ENCODE measurements at places on chromosomes 4 and X.

GRCh38 chrX:140132937-140133336 lies 167.6 kb upstream of the CXorf66 start:
- no peak for DNase-seq

GRCh38 chrX:112638691-112639090 lies 41.0 kb downstream of the LHFPL1 start:
- DNase-seq = no peak

GRCh38 chr4:44623676-44624075 lies 27.7 kb downstream of the YIPF7 start:
- no peak for DNase-seq

GRCh38 chr4:143586080-143586479 lies 72.6 kb downstream of the SMARCA5 start:
- DNase-seq = no peak

DNA sequence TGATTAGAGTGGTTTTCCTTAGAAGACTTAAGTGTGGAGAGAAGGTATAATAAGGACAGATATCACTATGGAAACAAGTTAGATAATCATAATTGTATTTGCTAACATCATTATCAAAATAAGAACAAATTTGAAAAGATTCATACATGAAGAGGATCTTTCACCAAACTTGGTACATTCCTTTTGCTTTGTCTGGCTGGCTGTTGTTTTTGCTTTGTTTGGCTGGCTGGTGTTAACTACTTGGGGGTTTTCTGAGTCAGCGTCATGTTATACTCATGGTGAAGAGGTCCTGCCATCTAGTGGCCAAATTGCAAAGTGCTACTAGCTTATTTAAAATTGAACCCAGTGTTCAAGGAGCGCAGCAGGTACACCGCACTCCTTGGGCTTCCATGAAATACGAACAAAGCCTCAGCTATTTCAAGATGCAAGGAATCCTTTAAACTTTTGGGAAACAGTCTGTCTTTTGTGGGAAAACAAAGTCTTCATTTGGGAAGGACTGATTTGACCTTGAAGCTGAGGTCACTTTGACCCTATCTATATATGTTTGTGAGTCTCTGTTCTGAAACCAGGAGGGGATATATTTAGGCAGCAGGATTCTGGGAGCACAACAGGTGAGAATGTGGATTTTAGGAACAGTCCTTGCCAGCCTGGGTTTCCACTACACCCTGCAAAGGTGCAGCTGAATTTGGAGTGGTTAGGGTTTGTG lies 129.7 kb downstream of the PLS3 start:
- peak; percentile 32 for DNase-seq

DNA sequence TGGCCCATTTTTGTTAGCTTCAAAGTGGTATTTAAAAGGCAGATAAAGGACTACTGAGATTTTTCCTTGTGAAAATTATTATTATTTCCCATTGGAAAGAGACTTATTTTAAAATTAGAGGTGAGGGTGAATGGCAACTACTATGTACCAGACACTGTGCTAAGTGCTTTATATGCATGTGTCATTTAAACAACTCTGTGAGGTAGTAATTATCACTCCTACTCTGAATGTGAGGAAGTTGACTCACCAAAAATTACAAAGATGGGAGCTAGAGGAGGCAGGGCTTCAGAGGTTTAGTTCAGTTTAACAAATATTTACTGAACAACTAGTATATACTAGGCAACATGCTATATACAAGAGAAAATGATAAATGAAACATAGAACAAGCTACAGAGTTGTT lies 78.2 kb downstream of the MSL3 start:
- DNase-seq = no peak

- no peak for DNase-seq
These were observed 49.1 kb downstream of the APOOL start for GRCh38 chrX:85052636-85053343.

- no peak for DNase-seq
These were observed 92.2 kb upstream of the PGRMC2 start for GRCh38 chr4:128379860-128380259.

DNA sequence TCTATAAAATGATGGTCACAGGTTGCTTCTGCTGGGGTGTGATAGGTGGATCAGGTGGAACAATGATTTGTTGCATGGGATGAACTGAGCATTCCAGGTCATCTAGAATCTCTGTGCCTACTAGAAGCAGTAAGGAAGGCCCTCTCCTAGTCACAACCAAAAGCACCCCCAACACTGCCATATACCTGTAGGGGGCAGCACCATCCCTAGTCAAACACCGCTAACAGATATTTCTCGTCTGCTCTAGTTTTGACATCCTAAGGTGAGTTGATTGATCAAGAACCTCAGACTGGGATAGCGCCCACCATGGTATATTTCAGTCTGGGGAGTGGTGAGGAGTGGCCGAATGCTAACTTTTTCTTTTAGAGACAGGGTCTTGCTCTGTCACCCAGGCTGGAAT lies 160.2 kb downstream of the NHS start:
- no peak for DNase-seq

GRCh38 chr4:36348403-36348938 lies 67.1 kb downstream of the DTHD1 start:
- DNase-seq = peak; percentile 71

GRCh38 chr4:42871671-42872290 lies 20.7 kb upstream of the GRXCR1 start:
- no peak for DNase-seq

DNA sequence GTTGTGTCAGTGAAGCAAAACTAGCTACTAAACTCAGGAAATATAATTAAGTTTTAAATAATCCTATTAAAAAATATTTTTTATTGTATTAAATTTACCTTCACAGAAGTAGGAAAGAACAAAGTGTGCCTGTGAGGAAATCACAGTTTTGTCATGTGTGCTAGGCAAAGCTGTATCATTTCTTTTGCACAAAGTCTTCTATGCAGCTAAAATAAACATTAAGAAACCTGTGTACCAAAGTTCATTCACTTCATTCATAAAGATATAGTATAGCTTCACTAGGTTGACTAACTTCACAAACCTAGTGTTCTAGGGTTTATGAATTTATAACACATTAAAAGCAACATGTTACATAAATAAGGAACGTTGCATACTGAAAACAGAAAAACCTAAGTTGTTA lies 131.0 kb downstream of the PDS5A start:
- no peak for DNase-seq

DNA sequence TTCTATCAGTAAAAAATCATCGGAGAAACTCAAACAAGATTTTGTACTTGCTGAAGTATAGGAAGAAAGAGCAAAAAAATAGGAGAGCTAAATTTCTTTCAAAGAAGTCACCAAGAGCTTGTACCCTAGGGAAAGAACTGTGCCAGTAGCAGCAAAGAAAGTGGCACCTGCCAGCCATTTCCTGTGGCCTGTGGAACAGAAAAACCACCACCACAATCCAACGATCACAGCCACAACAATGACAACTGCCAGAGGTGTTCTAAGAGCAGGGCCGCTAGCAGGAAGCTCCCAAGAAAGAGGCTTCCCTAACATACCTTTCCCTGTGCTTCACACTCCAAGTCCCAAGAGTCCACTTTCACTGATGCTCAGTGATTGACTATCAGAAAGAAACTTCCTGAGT lies 266.1 kb upstream of the GPC4 start:
- DNase-seq = no peak

- DNase-seq = no peak
These were observed 72.4 kb upstream of the UCP1 start for GRCh38 chr4:140641105-140641555.

DNA sequence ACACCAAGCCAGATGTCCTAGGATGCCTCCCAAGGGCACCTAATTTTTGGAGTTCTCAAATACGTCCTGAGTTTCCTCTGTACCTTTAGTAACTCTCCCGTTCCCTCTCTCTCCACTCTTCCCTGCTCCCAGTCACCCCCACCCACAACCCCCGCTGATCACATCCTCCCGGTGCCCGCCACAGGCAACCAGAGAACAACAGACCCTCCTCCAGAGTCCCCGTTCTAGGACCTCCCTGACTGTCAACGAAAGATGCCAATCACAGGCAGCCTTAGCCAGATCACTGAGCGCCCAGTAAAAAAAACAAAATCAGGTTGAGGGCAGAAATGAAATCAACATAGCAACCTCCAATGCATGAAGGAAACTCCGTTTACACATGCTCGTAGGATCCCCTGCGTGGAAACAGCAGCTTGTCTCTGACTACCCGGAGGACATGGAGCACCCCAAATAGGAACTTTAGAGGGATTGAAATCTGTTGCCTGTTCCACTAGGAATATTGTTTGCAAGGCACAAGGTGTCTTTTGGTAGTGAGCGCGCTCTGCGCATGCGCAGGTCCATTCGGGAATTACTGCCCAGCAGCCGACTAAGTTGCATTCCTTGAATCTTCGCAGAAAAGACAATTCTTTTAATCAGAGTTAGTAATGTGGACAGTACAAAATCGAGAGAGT lies at the start of gene GABRB1:
Gene GABRB1 (plus strand): TSS at position 557 of the 668 bp plus-strand sequence.
- DNase-seq = no peak

- DNase-seq = no peak
These were observed 104.4 kb downstream of the SLC2A9 start for GRCh38 chr4:9916937-9917336.

DNA sequence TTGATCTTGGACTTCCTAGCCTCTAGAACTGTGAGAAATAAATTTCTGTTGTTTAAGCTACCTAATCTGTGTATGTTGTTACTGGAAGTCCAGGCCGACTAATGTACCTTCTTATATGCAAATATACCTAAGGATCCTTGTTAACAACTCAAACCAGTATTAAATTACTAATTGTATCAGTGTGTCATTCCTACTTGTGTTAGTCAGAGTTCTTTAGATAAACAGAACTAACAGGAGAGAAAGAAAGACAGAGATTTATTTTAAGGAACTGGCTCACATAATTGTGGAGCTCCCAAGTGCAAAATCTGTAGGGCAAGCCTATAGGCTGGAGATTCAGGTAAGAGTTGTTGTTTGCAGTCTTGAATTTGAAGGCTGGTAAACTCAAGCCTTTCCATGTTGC lies 120.0 kb downstream of the ADGRL3 start:
- no peak for DNase-seq

- DNase-seq = no peak
These were observed 97.3 kb downstream of the PALLD start for GRCh38 chr4:168594121-168594520.

GRCh38 chr4:3111461-3111860 lies 37.0 kb downstream of the HTT start:
- no peak for DNase-seq

DNA sequence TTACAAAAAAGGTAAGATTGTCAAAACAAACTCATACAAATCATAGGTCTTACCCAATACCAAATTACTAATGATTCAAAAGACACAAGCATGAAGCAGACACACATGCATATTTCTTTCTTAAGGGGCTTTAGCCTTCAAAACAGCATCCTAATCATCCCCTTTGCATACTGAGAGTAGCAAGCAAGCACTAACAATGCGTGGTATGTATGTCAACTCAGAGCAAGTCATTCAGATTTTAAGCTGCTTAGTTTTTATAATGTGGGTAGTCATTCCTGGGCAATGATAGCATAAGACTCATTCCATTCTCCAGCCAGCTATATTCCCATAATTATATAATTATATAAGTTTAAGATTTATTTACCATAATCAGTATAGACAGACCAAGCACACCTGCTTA lies 219.6 kb downstream of the DKK2 start:
- DNase-seq = no peak

DNA sequence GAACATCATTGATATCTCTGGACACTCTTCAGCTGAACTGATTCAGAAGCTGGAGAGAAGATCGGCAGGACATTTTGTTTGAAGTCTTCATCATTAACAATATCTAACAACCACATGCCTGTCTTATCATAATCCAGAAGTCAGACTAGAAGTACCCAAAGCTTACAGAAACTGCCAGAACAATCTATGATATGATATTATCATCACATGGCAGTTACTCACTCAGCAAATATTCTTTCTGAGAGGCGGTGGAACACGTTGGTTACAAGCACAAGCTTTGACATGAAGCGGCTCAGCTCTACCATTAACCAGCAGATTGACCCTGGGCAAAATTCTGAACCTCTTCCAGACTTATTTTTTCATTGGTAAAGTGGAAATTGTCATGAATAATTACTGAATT lies 69.4 kb upstream of the KIT start:
- no peak for DNase-seq

- DNase-seq = no peak
These were observed 226.7 kb upstream of the MAD2L1 start for GRCh38 chr4:120293341-120293740.

- DNase-seq = no peak
These were observed 398.3 kb upstream of the FAM47C start for GRCh38 chrX:36609616-36610585.

DNA sequence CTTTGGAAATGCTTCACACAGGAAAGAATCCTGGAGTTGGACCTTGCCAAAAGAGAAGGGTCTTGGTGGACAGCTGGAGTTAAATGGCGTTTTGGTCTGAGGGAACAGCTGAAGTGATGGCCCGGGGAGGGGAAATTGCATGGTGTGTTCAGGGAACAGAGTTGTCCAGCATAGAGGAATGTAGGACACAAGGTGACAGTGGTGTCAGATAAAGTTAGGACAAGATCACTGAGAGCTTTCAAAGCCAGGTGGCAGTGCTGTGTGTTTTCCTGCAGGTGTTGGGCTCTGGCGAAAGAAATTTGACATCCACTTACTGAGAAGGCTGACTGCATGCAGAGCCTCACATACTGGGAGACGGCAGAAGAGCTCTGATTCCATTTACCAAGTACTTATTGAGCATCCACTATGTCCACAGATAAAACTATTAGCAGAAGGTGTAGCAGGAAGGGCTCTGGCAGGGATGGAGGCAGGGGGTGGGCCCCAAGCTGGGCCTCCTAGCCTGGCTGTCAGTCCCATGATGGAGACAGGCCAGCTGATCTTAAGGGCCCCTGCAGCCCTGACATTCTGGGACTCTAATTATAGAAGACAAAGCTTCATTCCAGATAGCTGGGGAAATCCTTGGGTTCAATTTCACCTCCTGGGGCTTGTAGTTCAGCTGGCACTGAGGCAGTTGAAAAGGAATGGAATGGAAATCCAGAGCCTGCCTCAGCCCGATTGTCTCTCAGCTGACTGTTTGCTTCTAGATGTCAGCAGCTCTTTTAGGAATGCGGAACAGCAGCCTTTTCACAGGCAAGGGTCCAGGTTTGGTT lies 150.2 kb upstream of the MAMLD1 start:
- DNase-seq = no peak

- DNase-seq = no peak
These were observed 279.9 kb downstream of the ASMT start for GRCh38 chrX:1894740-1895139.

- DNase-seq = no peak
These were observed 3.5 kb upstream of the CDS1 start for GRCh38 chr4:84579403-84579776.

DNA sequence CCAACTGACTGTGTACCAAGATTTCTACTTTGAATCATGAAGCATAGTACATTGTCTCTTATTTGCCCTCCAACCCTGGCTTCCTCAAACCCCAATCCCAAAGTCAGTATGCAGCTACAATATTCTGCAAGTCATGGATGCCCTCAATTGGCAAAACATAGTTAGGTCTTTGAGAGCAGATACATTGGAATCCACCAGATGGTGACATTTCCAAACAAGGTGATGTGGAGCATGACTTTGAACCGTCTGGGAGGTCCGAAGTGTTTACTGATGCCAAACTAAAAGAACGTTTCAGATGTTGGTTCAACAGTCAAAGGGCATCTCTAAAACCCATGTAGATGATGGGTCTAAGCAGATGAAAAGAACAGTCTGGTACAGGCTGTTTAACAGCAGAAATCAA lies 43.7 kb upstream of the FRMD7 start:
- DNase-seq = no peak

- DNase-seq = no peak
These were observed 226.6 kb upstream of the PITX2 start for GRCh38 chr4:110849461-110849860.
